ENCODE measurements at places on chromosomes 5 and 9.

GRCh38 chr9:6845880-6846279 lies 88.1 kb downstream of the KDM4C start:
- DNase-seq, result no peak

- no peak for DNase-seq
Observed at GRCh38 chr9:88011005-88011766, 36.9 kb upstream of the CDK20 start.

DNA sequence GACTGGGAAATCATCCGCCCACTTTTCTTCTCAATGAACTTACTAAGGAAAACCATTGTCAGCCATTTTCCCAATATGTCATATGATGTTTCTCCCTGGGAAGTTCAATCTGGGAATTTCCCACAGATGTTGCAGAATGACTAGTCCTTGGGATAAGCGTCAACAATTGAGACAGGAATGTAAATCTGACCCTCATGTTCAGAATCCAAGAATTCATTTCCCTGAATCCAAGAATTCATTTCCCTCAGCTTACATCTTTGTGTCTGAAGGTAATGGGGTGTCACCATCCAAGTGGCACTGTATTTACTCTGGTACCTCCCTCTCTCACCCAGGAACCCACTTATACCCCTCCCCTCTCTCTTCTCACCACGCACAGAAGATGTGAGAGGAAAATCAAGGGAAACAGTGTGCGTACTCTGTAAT lies 7.4 kb downstream of the KLF9 start:
- no peak for DNase-seq

DNA sequence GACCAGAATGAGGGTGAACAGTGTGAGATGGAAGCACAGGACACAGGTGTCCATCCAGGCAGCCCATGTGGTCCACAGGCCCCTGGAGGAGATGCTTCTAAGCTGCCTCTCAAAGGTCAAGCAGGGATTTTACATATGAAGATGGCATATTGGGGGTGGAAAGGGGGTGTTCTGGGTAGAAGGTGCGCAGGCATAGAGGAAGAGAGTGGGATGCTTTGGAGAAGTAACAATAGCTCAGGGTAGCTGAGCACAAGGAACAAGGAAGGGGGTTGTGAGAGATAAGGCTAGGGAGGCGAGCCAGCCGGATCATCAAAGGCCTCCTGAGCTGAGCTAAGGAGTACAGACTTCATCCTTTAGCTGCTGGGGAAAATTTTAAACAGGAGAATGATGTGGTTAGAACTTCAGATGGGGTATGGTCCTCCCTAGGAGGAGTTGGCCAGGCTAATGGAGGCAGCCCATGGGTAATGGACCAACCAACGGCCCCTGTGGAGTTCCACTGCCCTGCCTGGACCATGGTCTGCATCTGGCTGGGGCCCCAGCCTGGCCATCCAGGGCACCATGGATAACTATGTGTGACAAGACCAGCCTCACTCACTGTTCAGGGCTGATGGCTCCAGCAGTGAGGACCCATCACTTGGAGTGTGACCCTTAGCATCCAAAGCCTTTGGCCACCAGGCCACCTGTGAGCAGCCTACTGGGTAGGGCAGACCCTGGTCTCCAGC lies 86.8 kb upstream of the TBC1D2 start:
- no peak for DNase-seq

DNA sequence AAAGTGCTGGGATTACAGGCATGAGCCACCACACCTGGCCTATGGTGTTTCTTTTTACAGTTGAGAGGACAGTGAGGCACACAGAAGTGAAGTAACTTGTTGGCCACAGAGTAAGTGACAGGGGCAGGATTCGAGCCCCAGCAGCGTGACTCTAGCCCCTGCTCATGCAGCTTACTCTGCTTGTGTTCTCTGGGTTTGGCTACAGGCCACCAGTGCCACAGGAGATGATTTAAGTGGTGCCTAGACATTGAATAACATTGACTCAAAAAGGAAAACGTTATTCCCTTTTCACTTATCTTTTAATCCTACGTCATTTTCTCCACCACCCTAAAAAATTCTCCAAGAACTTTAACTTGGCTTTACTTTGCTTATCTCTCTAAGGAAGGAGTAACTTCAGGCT lies 61.4 kb downstream of the SNX24 start:
- no peak for DNase-seq

GRCh38 chr5:140398379-140398811 lies 3.2 kb upstream of the ANKHD1 start:
- DNase-seq, result no peak

GRCh38 chr5:120297616-120298015 lies 166.5 kb upstream of the PRR16 start:
- DNase-seq, result no peak

DNA sequence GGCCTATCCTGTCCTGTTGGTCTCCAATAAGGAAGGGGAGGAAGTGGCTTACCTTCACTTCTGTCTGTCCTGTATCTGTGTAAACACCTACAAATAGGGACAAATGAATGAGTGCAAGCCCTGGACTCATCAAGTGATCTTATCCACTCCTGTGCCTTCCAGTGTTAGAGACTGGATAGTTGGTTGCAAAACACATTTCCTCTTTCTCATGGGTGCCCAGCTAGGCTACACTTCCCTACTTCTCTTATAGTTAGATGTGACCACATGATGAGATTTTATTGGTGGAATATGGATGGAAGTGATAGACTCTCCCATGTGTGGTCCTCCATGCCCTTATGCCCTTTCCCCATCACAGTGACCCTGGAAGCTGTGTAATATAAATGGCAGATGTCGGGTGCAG lies 16.9 kb upstream of the PFDN1 start:
- DNase-seq, result no peak

- no peak for DNase-seq
Observed at GRCh38 chr9:37976714-37977477, 73.0 kb upstream of the SLC25A51 start.

- DNase-seq, result no peak
Observed at GRCh38 chr9:124392254-124392870, 22.9 kb downstream of the PSMB7 start.

DNA sequence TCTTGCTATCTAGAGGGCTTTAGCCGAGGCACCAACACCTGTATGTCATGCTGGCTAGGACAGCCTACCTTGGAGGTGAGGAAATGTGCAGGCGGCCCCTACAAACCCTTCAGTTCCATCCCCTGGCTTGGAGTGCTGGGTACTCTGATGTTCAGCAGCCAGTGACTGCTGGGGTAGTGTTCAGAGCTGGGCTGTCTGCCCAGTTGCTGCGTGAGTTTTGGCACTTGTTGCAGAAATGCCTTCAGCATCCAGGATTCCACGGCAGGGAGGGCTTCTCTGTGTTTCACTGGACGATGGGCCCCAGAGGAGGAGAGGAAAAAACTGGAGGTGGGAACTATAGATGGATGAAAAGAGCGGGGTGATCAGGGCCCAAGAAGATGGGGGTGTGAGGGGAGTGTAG lies 10.4 kb downstream of the SWI5 start:
- DNase-seq, result no peak

- no peak for DNase-seq
Observed at GRCh38 chr9:105485131-105485530, 37.3 kb downstream of the FSD1L start.

GRCh38 chr9:1959371-1959770 lies 55.8 kb upstream of the SMARCA2 start:
- DNase-seq, result no peak

DNA sequence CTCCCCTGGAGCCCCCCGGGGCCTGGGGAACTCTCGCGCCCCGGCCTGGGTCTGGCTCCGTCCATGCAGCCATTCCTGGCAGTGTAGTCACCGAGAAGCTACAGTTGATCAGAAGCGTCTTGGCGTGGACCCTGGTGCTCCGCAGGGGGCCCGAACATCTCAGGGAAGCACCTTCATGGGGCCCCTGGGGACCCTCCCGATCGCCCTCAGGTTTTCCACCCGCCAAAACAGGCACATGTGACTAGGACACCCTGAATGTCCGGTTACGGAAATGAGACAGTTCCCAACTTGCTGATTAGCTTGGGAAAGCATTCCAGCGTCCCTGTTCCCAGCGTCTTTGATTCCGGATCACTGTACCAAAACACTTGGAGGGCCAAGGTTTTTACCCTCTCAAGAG lies 472 bp downstream of the FBXO4 start:
- DNase-seq, result no peak
